G401 (cell line): ENCODE measurements at places on chromosomes 3 and 15. TPM values are rescaled to one million over a fixed set of nuclear protein-coding genes. Genes with fewer than 3 reads are reported as not detected.

DNA sequence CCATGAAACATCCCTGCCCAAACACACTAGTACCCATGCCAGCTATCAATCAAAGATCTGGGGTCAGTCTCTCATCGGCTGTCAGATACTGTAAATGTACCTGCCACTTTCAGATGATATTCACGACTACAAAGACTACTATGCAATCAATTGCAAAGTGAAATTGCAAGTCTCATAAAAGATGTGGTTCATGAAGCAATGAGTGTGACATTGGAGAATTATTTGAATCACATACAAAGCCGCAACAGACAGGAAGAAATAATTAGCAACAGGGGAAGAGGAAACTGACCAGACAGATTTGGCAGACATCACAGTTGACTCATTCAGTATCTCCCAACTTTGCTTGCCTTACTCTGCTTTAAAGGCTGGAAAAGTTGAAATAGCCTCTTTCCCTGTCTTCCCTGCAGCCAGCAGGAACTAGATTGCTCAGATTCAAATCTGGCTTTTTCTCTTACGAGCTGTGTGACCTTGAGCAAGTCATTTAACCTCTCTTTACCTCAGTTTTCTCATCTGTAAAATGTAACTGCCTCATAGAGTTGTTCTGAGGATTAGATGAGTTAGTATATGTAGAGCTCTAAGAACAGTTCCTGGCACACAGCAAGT is 95.7 kb upstream of the C3orf80 start:
- DNase-seq: no peak

DNA sequence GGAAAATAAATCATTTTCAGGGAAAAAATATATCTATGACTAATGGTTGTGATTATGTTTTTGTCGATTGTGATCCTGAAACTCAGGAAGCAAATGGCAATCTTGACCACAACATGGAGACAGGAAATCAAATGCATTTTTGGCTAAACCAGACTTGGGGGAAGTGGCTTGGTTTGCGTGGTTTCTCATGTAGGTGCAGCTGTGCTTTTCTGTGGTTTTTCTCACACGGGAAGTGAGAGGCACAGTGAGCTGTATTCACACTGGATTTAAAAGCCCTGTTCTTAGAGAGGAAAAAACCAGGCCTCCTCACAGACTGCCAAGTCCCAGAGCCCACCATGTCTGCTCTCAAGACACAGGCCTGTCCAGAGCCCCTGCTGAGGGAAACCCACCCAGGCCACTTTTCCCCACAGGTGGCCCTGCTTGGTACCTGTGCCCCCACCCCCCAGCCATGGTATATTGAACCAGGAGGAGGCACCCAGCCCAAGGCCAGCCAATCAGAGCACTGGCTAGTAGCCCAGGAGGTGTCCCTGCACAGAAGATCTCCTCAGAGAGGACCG is 46.1 kb downstream of the BTD start:
- DNase-seq: no peak

DNA sequence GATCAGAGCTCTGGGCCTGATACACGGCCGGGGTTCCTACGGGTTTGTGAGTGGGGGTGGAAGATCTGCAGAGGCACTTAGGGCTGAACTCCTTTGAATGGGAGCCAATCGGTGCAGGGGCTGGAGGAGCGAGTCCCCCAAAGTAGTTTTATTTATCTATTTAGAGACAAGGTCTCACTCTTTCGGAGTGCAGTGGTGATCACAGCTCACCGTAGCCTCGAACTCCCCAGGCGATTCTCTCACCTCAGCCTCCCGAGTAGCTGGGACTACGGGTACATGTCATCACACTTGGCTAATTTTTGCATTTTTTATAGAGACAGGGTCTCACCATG is 1.6 kb upstream of the CELSR3 start:
- no peak for DNase-seq

DNA sequence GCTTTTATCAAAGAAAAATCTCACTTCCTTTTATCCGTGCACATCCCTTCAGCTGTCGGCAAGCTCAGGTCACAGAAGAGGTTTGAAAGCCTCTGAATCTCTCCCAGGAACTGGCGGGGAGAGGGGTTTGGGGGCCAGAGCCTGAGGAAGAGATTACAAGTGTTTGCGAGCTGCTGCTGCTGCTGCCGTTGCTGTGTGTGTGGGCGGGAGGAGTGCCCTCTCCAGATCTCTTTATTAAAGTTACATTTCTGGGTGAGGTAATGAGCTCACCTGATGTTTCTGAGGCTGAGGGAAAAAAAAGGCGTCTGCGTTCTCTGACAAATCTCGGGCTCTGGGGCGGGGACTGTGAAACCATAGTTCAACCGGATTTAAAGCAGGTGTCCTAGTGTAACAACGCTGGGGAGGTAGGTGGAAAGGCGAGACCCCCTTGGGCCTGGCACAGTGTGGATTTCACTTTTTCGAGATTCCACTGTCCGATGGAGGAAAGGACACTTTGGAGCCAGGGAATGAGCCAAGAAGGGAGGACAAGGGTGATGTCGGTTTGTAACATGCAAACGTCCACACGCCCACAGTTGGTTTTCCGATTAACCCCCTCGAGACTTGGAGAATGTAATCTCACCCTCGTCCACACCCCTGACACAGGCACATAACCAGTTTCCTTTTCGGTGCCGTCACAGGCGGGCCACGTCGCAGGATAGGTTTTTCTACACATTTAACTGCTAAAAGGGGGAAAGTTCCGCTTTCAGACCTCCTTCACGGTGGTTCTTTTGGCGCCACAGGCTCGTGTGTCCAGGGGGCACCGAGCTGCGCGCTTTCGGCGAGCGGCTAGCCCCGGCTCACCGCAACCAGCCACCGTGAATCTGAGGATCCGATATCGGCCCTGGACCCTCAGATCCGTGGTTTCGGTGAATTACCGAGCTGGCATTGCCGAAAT is 2.1 kb downstream of the ALCAM start:
- DNase-seq: peak; percentile 13

DNA sequence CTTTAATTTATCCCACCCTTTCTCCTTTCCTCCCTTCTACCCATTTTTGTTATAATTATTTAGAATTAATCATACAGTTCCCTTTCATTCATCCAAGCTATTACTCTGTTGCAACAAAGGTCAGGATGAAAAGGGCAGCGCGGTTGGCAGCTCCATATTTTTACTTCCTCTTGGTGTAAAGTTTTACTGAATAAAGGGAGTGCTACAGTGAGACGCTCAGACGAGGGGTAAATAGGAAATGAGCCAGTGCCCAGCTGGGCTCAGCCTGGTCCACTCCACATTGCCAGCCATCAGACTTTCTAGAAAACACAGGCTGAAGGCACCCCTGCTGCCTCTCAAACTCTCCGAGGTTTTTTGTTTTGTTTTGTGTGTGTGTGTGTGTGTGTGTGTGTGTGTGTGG is 21.9 kb upstream of the ZBTB38 start:
- no peak for DNase-seq

- no peak for DNase-seq
Observed at GRCh38 chr15:69734699-69735098, 282.1 kb downstream of the RPLP1 start.

- no peak for DNase-seq
Observed at GRCh38 chr3:194247350-194247740, 103.8 kb downstream of the CPN2 start.

- no peak for DNase-seq
Observed at GRCh38 chr3:15065550-15066007, 464 bp upstream of the MRPS25 start.

DNA sequence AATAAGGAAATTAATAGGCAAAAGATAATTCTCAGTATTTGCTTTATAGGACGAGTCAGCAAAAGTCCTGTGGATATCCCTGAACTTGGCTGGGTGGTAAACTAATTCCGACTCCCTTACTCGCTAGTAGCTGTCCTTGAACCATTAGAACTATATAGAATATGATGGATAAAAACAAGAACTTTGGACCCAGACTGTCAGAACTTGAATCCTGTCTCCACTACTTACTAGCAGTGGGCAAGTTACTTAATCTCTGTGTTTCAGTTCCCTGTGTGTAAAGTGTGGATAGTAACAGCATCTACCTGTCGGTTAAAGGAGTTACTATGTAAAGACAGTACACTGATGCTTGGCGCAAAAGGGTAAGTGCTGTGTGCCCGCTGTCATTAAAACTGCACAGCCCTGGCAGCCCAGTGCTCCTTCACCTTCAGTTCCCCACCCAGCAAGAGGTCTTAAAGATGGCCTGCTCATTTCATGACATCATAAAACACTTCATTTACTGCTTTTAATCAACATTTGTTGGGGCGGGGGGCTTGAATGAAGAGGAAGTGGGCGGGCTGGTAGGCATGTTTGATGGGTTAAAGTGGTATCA is 7.3 kb downstream of the TPM1 start:
- no peak for DNase-seq

DNA sequence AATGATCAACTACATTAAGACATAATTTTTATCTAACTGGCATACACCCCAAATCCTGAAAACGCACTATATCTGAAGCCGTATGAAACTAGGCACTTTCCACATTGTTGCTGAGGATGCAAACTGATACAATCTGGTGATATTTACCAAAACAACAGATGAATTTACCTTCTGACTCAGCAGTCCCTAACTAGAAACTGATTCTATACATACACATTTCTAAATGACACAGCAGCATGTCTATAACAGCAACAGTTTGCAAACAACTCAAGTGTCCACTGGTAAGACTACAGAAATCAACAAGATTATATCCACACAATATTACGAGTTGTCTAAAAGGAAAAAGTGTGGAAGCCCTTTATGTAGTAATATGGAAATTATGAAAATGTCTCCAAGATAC is 22.9 kb downstream of the SECISBP2L start:
- DNase-seq: no peak

The VIPR1 gene
- 0.14 TPM in 1 of 2 replicates, not detected in the other for total RNA-seq

The CILP gene
- total RNA-seq: not detected in 2 replicates

The PLXNA1 gene
- total RNA-seq: 23.4 and 32.1 TPM in 2 replicates

The SRGAP3 gene
- total RNA-seq: 0.18 and 0.37 TPM in 2 replicates
